ENCODE measurements at places on chromosomes 3 and 15.

DNA sequence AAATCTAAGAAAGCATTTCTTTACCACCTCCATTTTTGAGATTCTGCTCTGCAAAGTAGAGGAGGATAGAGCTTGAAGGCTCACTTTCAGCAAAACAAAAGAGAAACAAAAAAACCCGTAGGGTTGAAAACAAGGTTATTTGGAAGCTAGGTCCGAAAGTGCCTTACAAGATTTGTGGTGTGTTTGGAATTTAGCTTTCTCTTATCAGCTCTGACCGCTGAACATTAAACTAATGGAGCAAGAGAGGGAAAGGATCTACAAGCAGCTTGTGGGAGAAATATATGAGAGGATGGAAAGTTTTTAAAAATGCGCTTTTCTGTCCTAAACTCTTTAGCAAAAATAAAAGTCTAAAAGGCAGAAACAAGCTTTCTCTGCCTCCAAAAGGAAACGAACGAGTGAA is 545.5 kb downstream of the NTRK3 start:
- DNase-seq: no peak

DNA sequence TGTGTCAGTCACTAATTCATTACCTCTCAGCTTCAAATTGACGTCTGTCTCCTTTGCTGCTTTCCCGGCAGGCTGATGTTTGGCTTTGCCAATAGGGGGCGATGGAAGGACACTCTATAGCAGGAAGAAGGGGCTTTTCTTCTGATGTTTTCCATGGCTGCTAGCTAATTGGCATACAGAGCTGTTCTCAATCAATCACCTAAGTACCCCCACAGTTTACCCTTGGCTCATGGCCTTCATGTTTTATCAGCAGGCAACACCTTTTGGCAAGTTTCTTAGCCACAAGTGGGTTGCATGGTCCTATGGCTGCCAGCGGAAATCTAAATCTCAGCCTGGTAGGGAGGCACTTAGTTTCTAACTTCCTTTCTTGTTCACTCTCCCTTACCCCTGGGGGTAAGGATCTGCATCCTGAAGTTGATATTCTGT is 45.0 kb downstream of the ESYT3 start:
- no peak for DNase-seq

GRCh38 chr15:71262599-71262998 is 147.3 kb downstream of the THSD4 start:
- DNase-seq: no peak

DNA sequence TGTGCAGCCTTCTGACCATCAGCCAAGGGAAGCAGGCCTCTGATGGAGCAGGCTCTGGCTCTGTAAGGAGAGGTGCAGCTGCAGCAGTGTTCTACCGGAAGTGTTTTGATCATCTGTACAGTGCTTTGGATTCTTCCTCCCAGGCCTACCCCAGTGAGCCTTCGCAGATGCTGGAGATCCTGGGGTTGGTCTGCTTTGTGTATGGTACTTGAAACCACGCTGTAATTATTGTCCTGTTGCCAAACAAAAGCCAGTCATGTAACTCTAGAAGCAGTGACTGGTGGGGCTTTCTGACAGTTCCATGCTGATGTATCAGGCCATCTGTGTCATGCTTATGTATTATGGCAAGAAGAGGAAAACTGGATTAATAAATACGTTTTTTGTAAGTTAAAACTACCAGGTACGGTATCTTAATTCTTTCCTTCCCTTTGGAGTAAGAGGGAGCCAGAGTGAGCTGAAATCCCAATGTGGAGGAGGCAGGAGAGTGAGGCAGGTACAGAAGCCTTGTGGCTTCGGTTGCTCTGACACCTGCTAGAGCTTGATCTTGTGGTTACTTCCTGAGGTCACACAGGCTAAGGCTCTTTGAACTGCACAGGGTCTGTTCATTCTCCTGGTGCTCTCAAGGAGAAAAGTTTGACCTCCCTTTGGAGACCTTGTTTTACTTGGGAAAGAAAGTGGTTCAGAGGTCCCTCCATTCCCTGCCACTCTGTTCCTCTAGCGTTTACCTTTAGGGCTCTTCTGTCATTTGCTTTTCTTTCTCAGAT is 3.7 kb downstream of the TMEM42 start:
- no peak for DNase-seq

- DNase-seq: no peak
Measured at GRCh38 chr3:11651477-11651876, 7.8 kb upstream of the VGLL4 start.
